ENCODE measurements at places on chromosomes 11 and 22.

GRCh38 chr22:47001288-47001687 is 238.8 kb downstream of the TBC1D22A start:
- DNase-seq = no peak

- DNase-seq = no peak
Measured at GRCh38 chr11:114187173-114187572, 109.0 kb upstream of the NNMT start.

- no peak for DNase-seq
Measured at GRCh38 chr11:133269267-133269666, 263.0 kb downstream of the OPCML start.

GRCh38 chr11:36211761-36212430 is 77.3 kb downstream of the COMMD9 start:
- no peak for DNase-seq

DNA sequence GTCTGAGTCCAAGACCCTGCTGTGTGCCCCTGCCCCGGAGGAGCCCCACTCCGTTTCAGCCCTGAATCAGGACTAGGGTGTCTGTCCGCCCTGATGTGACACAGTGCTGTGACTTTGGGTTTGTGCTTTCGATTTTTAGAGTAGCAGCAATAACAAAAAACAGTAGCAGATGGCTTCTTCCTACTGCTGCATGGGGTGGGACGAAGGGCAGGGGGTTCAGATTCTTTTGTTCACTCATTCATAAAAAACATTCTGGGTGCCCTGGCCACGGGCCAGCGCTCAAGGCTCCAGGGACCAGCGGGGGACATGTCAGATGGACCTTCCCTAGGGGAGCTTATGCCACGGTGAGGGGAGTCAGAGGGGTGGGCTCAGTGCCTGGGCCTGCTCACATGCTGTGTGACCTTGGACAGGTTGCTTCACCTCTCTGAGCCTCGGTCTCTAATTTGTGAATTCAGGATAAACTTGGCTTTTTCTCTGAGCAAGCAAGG is 24.6 kb upstream of the PRR5 start:
- DNase-seq = no peak

DNA sequence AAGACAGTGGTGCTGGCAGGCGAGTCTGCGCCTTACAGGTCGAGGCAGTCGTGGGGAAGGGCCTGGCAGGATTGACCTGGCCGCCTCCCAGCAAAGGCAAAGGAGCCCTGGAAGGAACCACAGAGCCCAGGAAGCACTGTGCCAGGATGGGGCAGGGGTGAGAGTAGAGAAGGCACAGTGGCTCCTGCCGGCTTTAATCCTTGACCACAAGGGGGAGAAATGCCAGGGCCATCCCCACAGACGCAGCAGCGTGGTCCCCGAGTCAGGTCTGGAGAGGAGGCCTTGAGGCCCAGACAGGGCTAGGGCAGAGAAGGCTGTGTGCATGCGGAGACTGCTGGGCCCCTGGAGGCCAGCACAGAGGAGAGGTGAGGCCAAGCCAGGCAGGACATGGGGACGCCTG is 9.9 kb upstream of the NDUFS8 start:
- no peak for DNase-seq

DNA sequence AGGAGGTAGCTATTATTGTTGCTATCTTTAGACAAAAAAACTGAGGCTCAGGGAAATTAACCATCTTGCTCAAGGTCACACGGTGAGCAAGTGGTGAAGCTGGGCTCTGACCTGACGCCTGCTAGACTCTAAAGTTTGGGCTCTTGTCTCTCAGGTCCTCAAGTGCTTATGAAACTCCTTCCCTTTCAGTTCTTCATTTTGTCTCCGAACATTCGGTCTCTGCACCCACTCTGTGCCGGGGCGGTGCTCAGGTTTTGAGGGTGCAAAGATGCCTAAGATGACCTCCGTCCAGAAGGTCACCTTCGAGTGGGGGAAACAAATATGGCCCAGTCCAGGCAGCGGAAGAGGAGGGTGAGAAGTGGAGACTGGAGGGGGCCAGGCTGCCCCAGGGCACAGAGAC is 16.0 kb downstream of the OVOL1 start:
- no peak for DNase-seq

- DNase-seq = no peak
Measured at GRCh38 chr11:33542921-33543320, 157.7 kb downstream of the C11orf91 start.

DNA sequence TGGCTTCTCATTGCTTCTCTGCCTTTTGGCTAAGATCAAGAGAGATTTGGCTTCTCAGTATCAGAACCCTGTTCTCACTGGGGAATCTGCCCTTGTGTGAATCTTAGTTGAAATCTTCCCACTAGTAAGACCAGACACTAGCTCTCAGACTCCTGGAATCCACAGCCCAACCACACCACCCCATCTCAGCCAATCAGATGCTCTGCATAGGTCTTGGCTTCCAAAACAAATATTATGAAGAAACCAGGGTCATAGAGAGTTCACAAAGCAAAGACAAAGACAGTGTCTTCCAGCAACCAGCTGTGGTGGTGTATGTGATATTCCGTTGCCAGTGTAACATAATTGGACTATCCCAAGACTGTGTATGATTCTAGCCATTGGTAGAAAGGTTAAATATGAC is 5.4 kb downstream of the OR8B12 start:
- DNase-seq = no peak

DNA sequence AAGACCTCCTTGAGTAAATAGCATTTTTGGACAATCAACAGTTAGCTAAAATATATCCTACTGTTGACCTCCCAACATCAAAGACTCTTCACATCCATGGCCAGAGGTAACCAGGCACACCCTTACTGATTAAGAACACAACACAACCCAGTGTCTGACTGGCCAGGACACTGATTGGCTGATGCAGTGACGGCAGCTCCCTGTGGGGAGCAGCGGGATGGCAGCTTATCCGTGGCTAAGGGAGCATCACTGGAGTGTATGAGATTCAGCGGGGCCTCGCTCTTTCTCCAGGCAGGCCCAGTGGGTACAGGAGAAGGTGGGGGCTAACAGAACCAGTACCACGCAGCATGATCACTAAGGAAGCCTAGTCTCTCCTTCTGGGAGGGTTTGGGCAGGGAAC is 10.3 kb upstream of the IL2RB start:
- DNase-seq = no peak

DNA sequence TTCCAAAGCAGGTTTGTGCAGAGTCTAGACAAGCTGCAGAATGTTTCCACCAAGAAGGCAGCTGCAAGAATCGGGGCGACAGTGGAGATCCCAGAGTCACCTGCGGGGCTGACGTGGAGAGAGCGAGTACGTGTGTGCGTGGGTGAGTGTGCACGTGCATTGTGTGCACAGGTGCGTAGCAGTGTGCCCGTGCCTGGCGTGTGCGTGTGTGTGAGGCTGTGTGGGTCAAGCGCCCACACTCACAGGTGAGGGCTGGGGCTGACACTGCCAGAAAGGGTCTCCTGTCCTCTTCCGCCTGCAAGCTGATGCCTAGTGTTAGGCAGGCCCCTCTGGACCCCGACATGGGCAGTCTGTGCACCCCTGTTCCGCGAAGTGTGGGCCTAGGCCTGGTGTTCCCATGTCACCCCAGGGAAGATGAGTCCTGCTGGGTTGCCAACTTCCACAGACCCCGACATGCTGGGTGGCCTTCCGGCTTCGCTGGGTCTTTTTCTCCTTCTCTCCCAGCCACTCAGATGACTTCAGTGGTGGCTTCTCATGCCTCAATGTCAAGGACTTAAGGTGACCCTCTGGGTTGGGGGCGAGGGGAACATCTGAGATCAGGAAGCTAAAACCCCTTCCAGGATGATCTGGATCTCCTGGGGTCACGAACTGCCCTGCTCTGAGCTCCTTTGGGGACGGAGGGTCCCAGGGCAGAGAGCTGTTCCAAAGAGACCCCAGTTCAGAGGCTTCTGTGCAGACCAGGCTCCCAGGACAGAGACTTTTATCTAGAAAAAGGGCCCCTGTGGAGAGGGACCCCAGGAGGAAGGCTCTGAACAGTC is 10.4 kb upstream of the SYT8 start:
- no peak for DNase-seq
